ENCODE measurements at places on chromosomes 2 and 18. TPM values are rescaled to one million over a fixed set of nuclear protein-coding genes. Genes with fewer than 3 reads are reported as not detected.

NDUFB3 gene
- polyA plus RNA-seq = 294 TPM

TUBA4B gene
- not detected for polyA plus RNA-seq

BMP10 gene
- polyA plus RNA-seq = not detected

MRO gene
- polyA plus RNA-seq = not detected

CRYGC gene
- polyA plus RNA-seq = not detected

G6PC2 gene
- not detected for polyA plus RNA-seq

ITGAV gene
- polyA plus RNA-seq = 0.82 TPM

ANKRD30B gene
- not detected for polyA plus RNA-seq

C2orf80 gene
- polyA plus RNA-seq = not detected

COL5A2 gene
- polyA plus RNA-seq = 0.25 TPM

EEF1B2 gene
- polyA plus RNA-seq = 1,183 TPM

MRPS9 gene
- 27.5 TPM for polyA plus RNA-seq

DLGAP1 gene
- 0.36 TPM for polyA plus RNA-seq

CEP192 gene
- 7.9 TPM for polyA plus RNA-seq

TMEM198 gene
- polyA plus RNA-seq = not detected

SERPINB5 gene
- not detected for polyA plus RNA-seq

C2orf92 gene
- not detected for polyA plus RNA-seq

LDAH gene
- polyA plus RNA-seq = 14.0 TPM

MEP1B gene
- not detected for polyA plus RNA-seq

CTAGE1 gene
- polyA plus RNA-seq = not detected

FEV gene
- not detected for polyA plus RNA-seq

NTSR2 gene
- not detected for polyA plus RNA-seq

SCN2A gene
- not detected for polyA plus RNA-seq

FAM161A gene
- 0.74 TPM for polyA plus RNA-seq

Measured in CD4-positive, CD25-positive, alpha-beta regulatory T cell (primary cell).